Tibial nerve (tissue), 4 donors: ENCODE measurements at places on chromosomes 5 and 9.

- no peak for DNase-seq
Measured at GRCh38 chr5:133450286-133450685, 162.1 kb downstream of the FSTL4 start.

DNA sequence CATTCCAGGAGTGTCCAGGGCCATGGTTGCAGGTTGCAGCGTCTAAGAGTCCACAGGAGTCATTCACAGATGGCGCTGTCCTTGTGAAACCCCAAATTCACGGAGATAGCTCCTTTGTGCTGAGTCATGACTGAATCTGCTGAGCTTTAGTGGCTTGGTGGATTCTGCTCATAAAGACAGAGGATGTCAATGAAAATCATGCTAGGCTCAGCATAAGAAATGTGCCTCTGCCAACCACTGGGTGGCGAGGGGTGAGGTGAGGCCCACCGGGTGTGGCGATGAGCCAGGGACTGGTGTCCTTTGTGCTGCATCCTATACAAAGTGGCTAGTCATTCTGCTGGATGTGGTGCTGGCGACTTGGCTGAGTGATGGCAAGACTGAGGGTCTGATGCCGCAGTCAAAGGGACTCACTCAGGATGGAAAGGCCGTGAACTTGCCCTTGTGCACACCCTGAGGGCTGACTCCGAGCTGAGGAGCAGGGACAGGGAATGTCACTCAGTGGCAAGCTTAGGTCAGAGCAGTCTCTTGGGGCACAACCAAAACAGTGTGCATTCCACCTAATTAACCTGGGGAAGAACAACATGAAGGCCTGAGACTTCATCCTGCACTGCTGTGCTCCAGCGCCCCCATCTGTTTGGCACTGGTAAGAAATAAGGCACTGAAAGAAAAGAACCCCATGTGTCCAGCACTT lies 71.5 kb downstream of the DAP start:
- no peak for DNase-seq

GRCh38 chr5:16051246-16051755 lies 128.3 kb downstream of the MARCHF11 start:
- no peak for DNase-seq

DNA sequence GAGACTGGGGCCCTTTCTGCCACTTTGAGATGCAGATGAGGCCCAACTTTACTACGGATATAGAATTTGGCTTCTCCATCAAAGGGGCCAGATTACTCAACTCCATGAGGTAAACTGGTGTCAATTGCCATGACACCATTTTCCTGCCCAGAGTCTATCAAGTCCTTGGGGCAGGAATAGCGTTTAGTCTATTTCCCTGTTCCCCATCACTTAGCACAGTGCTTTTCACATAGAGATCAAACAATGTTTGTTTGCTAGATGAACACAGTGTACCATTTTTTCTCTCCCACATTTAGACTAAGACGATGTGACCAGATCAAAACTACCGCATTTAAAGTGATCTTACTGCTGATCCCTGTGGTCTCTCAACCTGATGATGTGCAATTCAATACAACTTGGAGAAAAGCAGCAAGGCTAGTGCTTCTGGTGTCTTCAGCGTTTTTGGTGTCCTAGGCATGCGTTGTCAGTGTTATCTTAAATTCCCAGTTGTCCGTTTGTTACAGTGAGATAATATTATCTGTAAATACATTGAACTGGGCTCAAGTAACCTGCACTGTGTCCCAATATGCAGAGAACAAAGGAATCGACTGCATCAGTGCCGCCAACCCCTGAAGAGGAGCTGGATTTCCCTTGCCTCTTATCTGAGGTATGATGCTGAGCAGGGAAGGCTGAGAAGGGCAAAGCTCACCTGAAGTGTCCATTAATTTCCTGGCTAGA lies 446.2 kb downstream of the PLK2 start:
- no peak for DNase-seq

DNA sequence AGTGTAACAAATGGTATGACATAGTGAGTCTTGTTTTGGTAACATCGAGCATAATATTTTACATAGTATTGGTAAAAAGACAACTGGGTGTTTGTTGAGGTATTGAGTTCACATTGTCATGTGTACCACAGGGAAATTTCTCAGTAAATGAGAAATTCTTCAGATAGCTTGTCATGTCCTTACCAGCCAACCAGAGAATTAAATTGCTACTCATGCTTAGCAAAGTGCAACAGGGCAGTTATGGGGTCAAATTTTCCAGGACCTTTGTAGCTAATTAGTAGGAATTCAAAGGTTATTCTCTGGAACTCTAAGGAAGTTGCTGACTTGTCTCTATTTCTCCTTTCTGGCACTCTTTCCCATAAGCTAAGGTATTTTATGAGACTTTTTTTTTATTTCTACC lies 595.7 kb downstream of the EFNA5 start:
- DNase-seq, result no peak

GRCh38 chr9:89036891-89037290 lies 45.6 kb downstream of the S1PR3 start:
- no peak for DNase-seq

DNA sequence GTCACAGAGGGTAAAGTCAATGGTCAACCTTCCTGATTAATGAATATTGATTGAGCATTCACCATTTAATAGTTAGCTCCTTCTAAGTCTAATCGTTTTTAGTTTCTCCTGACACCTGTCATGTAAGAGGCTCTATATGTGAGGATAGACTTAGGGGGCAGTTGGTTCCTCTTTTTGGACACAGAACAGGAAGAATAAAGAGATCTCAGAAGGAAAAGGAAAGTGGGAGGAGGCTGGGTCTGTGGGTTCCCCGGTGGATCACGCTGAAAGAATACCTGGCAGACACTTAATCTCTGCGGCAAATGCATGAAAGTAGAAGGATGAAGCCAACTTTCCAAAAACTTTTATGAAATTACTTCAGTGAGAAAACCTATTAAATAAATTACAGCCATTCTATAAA lies 98.4 kb downstream of the PDE4D start:
- no peak for DNase-seq

DNA sequence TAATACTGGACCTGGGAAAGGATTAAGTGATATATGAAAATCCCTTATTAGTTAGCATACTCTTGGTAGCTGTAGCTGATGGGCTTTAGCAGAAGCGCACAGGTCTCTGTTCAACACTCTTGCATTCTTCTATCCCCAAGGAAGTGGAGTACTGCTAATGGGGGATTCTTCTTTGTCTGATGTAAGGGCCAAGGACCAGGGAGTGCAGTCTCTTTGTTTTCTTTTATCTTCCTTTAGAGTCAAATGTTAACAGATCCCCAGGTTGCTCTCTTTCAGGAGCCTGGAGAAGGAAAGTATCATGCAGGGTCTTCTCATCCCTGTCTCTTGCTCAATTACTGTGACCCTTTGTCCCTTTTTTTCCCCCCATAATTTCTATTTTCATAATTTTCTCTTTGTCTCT lies 1146.9 kb upstream of the DMAC1 start:
- DNase-seq, result no peak

- no peak for DNase-seq
Measured at GRCh38 chr5:158127536-158127935, 268.6 kb upstream of the CLINT1 start.

DNA sequence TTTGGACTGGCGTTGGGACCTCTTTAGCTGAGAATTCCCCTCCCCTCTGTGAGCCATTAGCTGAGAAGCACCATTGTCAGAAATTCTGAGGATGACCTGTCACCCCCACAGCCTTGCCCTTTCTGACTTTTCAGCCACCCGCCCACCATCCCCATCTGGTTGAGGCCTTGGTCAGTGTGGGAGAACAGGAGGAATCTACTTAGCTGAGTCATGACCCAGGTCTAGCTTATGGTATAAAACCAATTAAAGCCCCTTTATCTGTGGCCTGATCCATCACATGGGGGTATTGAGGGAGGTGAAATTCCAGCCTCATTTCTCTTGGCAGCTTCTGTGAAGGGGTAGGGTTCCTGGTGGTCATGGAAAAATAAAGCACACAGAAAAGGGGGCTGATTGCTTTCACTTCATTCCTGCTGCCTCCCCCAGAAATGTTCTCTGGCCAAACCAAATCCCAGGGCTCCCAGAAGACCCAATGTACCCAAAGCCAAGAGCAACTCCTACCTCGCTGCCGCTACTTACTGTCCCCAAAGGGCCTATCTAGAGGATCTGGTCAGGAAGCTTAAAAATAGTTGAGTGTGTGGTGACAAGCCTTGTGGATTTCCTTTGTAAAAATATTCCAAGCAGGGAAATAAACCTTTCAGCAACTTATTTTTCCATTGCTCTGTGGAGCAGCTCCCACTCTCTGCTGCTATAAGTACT lies 174.8 kb upstream of the TNC start:
- DNase-seq, result no peak

- no peak for DNase-seq
Measured at GRCh38 chr9:126690431-126691051, 76.8 kb downstream of the LMX1B start.

DNA sequence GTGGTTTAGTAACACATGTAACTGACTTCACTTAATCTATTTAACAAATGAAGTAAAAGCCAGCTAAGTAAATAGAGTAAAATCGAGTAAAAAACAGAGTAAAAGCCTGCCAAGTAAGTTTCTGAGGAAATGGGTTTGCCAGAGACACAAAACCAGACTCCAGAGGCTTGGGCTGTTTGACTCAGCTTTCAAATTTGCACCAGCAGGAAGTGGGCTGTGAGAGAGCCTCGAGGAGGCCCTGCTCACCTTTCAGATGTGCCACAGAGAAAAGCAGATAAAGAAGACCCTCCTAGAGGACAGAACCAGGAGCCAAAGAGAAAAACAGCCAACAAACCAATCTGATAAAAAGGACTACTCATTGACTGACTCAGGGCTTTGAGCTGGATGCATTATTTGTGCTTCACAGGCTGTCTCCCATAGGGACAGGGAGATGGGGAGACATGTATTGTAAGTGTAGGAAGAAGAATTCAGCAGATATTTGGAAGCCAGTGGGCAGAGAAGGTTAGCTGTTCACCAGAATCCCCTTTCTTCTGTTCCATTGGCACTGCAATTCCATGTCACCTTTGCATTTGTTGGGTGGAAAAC lies 14.4 kb upstream of the AMACR start:
- DNase-seq, result no peak

- DNase-seq, result no peak
Measured at GRCh38 chr9:69943148-69943806, 100.4 kb upstream of the MAMDC2 start.

DNA sequence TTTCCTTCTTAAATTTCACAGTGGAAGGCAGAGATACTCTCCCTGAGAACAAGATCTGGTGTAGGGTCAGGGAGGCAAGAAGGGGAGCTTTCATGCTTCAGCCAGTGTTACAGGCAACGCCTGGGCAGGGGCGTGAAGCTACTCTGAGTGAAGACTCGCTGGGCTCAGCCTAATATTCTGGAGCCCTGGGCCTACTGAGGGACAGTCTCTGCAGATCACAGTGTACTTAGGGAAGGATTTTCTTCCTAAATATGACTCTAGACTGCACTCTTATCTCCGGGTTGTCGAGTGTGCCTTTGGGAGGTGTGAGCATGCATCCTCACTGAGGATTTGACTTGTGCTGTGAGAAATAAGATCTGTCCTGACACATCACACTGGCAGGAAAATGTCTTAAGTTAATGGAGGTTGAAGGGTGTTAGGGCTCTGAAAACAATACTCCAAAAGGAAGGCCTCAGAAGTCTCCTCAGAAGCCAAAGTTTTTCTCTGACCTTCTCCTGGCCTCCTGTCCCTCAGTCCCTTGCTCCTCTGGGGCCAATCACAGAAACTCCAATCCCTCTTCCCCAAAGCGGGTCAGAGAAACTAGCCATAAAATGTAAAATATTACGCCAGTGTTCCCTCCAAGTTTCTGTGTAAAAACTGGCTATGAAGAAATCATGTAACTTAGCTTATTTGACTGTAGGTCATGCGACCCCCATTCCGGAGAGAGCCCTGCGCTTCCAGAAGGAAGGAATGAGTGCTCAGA lies 156.8 kb upstream of the TBC1D2 start:
- DNase-seq, result no peak

GRCh38 chr9:87255431-87256155 lies 242.1 kb upstream of the DAPK1 start:
- no peak for DNase-seq

DNA sequence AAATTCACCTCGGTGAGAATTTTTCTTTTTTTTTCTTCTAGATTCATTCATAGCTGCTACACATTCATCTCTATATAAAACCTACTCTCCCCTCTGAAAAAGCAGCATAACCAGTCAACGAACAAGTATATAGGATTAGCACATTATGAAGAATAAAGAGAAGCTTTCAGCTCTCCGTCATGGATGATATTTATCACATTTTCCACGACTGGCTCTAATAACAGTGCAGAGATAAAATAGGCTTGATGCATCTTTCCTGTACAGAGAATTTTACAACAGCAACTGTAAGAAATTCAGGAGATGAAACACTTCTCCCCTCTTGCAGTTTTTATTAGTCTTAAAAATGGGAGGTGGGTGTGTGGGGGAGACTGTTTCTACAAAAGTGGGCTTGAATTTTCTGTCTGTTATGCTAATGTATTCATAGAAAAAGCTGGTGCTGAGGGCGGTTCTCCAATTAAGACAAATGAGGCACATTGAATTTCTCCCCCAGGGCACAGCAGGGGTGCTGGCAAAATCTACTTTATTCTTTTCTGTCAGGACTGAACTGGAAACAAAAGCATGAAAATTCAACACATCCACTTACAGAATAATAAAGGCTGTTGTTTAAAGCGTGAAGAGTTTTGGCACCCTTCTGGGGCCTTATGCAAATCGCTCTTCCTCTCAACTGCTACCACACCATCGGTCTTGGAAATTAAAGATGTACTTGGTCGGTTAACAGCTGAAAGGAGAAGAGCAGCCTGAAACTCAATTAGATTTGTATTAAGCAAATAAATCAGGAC lies 233.9 kb upstream of the ZNF608 start:
- DNase-seq, result no peak

GRCh38 chr5:32683125-32683524 lies 28.0 kb upstream of the NPR3 start:
- DNase-seq, result no peak

- no peak for DNase-seq
Measured at GRCh38 chr5:58450018-58450417, 9.9 kb downstream of the PLK2 start.

DNA sequence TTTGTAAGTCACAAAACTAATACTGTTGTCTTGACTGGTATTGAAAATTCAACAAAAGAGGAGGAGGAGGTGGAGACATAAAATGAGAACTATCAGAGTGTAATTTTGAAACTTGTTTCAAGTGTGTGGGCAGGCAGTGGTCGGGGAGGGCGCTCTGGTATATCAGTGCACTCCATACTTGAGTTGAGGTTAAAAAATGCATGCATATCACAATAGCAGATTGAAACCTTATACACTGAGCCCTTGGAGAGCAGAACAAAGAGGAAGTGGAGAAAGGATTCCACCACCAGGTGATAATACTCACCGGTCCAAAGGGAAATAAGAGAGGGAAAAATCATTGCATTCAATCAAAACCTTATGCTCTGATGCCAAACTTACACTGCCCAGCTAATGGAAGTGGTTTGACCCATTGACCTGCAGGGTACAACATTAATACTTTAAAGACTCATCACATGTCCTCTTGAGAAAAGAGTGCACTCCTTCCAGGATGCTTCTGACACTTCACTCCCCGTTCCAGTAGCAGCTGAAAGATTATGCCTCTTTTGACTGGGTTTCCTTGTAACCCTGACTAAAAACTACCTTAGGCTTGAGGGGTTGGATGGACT lies 79.5 kb upstream of the FAM169A start:
- no peak for DNase-seq

- DNase-seq, result peak; percentile 10
Measured at GRCh38 chr5:87361031-87361445, 51.7 kb downstream of the CCNH start.
